ENCODE measurements at places on chromosomes 7 and 10. TPM values are rescaled to one million over a fixed set of nuclear protein-coding genes. Genes with fewer than 3 reads are reported as not detected.
A peak's percentile ranks its signal among the peaks of the same experiment; 100 is the strongest.

The LIPK gene
- not detected for total RNA-seq

The PTPN20 gene
- 3.9 TPM for total RNA-seq

The ARMC3 gene
- 0.40 TPM for total RNA-seq

The TUBAL3 gene
- total RNA-seq: not detected

The ZMIZ1 gene
- 84.2 TPM for total RNA-seq

The OPN4 gene
- not detected for total RNA-seq

The TMEM196 gene
- not detected for total RNA-seq

The HOXA9 gene
- 69.0 TPM for total RNA-seq

The AKR1E2 gene
- total RNA-seq: not detected

The CFTR gene
- not detected for total RNA-seq

The PIK3CG gene
- total RNA-seq: not detected

The SPDYE16 gene
- total RNA-seq: not detected

The CYP2C19 gene
- not detected for total RNA-seq

The INSYN2A gene
- not detected for total RNA-seq

The UBN2 gene
- 3.7 TPM for total RNA-seq

- peak; percentile 9 for DNase-seq
Observed at GRCh38 chr7:38424750-38425463, 151.5 kb upstream of the TARP start.

- no peak for DNase-seq
Observed at GRCh38 chr7:44325201-44325671, at the start of gene CAMK2B. CAMK2B (minus strand) TSS chr7:44325594; CDS start chr7:44325421, 173 bp downstream.

- no peak for DNase-seq
Observed at GRCh38 chr10:4456776-4457175, 369.2 kb upstream of the AKR1E2 start.

- no peak for DNase-seq
Observed at GRCh38 chr7:67855322-67855721, 858.7 kb downstream of the TYW1 start.

DNA sequence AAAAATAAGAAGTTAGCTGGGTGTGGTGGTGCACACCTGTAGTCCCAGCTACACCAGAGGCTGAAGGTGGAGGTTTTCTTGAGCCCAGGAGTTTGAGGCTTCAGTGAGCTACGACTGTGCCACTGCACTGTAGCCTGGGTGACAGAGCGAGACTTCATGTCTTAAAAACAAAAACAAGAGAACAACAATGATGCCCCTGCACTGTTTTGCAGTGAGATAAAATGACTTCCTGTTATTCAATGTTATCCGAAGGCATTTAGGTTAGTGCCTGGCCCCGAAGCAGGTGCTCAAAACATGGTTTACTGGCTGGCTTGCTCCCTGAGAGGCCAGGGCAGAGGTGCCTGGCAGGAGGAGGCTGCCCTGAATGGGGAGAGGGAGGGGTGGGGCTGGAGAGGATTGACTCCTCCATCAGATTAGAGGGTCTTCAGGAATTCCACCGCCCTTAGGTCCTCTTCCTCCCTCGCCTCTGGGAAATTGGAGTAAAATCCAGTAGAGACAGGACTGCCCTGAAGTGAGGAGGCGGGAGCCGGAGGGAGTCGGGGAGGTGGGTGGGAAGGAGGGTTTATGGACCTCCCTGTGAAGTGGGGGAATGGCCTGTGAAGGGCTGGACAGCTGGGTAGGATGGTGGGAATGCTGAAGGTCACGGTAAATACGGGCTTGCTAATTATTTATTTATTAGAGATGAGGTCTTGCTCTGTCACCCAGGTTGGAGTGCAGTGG lies 6.8 kb upstream of the CLDN4 start:
- DNase-seq: no peak

DNA sequence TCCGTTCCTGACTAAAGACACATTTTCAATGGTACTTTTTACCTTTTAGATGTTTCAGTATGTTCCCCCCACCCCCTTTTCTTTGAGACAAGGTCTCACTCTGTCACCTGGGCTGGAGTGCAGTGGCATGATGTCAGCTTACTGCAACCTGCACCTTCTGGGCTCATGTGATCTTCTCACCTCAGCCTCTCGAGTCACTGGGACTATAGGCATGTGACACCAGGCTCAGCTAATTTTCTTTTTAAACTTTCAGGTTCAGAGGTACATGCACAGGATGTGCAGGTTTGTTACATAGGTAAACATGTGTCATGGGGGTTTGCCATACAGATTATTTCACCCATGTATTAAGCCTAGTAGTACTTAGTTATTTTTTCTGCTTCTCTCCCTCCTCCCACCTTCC lies 99.3 kb upstream of the RPA3 start:
- no peak for DNase-seq

- DNase-seq: no peak
Observed at GRCh38 chr10:46528171-46528671, 28.2 kb downstream of the GPRIN2 start.

GRCh38 chr7:117480055-117480362 lies 184 bp downstream of the CFTR start:
- no peak for DNase-seq

DNA sequence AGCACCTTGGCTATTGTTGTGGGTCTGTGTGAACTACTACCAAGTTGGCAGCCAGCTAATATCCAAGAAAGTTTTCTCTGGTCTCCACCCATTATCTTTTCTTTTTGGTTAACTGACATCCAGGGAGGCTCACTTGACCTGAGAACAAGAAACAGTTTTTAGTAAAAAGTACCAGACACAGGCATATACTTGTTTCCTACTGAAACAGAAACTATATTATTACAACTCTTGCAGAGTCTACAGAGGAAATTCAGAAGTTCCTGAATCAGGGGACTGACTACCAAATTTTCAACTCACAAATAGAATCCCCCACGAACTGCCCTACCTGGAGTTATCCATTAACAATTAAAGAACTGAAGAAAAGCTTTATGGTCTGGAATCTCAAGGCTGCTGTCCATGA lies 168.9 kb downstream of the KCND2 start:
- DNase-seq: no peak

- DNase-seq: peak; percentile 45
Observed at GRCh38 chr7:112383671-112384417, 66.4 kb upstream of the IFRD1 start.

- DNase-seq: no peak
Observed at GRCh38 chr7:15490291-15490690, 71.5 kb downstream of the AGMO start.

DNA sequence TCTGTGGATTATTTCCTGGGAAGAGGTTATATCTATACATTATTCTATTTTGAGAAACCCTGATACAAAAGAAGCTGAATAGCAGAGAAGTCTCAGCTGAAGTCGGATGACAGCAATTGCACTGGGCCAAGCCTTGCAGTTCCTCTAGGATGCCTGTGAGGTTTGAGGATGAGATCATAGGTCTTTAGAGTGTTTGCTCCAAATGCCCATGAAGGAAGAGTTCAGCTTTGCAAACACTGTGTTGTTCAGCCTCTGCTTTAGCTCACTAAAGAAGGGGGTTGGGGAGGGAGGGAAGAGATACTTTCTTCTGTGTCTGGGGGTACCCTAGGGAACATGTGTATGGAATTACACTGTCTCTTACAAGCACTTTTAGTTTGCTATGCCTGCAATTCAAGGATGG lies 282.5 kb upstream of the NRP1 start:
- DNase-seq: no peak

DNA sequence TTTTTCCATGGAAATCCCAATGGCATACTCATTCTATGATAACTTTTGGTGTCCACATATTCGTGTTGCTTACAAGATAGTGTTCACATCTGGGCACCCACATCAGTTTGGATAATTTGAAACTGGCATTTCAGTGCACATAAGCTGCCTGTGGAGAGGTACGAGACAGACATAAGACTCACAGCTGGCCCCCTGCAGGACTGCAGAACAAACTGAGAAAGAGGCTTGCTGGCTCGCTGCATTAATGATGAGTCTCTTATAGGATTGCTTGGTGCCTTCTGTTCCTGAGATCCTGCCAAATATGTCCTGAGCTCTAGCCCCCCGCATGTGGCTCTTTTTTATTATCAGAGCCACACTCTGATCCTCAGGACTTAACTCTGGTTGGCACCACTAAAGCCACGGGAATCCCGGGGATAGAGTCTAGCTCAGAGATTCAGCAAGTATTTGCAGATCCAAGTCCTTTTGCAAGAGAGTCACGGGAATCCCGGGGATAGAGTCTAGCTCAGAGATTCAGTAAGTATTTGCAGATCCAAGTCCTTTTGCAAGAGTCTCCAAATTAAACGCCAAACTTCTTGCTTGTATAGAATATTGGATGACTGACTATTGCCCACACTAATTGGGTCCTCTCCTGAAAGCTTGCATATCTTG lies 34.0 kb upstream of the JCAD start:
- DNase-seq: no peak

- no peak for DNase-seq
Observed at GRCh38 chr7:18831419-18831818, 286.0 kb downstream of the TWIST1 start.

DNA sequence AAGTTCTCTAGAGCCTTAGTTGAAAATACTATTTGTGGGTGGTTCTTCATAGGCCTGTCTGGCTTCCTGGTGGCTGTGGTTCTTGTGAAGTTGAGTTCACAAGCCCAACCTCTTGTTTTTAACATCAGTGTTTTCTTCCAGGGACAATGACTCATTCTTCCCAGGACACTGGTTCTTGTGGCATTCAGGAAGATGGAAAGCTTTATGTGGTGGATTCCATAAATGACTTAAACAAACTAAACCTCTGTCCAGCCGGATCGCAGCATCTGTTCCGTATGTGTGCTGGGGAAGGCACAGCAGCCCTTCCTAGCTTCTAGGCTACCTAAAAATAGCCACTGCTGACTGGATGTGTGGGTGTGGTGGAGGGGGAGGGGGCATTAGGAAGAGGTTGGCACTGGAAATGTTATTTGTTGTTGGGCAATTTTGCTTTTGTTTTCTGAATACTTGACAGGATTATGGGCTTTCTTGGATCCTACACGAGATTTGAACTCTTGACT lies 3.9 kb downstream of the LSMEM1 start:
- DNase-seq: peak; percentile 85

DNA sequence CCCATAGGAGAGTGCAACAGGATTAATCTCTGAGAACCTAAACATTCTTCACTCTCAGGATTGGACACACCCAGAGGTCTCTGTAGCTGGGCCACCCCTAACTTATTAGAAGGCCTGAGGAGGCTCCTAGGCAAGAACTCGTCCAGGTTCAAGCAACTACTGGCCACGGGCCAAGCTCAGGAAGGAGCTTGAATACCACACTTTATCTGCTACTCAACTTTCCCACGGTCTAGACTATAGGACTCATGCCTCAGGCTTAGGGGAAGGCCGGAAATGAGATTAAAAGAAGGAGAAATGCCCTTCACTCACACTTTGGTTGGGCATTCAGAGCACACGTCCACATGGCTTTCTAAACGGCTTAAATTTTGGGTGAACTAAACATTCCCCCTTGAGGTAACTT lies 142.8 kb upstream of the PHYHIPL start:
- DNase-seq: no peak

- DNase-seq: no peak
Observed at GRCh38 chr7:100544386-100544785, 5.4 kb downstream of the AGFG2 start.

GRCh38 chr7:2022021-2022409 lies 210.7 kb downstream of the MAD1L1 start:
- no peak for DNase-seq

GRCh38 chr10:121058082-121058481 lies 206.9 kb downstream of the WDR11 start:
- DNase-seq: no peak

DNA sequence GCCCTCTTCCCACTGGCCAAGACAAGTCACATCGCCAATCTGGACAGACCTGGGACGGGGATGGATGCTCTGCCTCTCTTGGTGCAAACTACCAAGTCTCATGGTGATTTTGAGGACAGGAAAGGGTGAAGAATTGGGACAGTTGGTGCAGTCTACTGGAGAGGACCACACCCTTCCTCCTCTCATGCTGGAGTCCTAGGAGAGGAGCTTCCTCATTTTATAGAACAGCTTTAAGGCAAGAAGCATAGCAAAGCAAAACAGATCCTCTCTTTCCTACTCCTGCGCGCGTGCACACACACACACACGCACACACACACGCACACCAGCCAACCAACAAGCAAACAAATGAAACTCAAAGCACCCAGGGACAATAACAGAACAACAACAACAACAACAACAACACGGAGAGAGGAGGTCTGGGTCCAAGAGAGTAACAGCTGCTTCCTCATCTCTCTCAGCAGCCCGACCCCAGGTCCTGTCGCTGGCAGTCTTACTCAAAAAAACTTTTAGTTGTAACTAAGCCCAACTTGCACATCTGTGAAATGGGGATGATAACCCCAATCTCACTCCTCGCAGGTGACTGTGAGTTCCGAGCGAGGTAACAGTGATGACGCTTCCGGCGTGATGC lies 83.4 kb downstream of the TMEM178B start:
- DNase-seq: no peak

DNA sequence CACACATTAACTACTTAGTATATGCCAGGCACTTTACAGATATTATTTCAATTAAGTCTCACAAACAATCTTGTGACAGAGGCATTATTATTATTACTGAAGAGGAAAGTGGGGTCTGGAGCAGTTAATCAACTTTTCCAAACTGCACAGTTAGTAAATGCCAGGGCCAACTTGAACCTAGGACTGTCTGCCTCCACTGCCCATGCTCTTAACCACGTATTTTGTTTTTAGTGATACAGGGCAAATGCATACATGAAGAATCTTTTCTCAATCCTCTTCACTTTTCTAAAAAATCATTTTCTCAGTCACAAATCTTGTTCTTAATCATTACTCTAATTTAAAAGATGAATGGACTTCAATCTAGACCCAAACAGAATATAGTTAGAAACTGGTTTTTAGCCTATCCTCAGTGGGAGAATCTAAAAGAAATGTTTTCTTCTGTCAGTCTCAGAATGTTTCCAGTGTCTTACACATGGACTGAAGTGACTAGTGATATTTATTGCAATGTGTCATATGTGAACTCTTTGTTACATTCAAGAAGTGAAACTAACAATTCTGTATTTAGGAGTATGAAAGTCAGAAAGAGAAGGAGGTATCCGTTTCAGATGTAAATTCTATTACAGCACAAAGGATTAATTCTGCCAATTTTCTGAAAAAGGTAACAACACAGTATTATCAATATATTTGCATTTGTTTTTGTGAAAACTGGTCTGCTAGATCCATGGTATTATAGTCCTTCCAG lies 55.5 kb upstream of the CCNJ start:
- no peak for DNase-seq

DNA sequence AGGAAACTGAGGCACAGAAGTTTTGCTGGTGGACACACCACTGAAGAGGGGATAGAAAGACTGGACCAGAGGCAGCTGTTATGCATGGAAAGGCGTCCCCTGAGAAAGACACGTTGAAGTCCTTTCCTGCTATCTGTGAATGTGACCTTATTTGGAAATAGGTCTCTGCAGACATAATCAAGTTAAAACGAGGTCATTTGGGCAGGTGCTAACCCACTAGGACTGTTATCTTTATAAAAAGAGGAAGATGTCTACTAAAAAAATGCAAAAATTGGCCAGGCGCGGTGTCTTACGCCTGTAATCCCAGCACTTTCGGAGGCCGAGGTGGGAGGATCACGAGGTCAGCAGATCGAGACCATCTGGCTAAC lies 31.6 kb downstream of the ELMO1 start:
- DNase-seq: no peak

DNA sequence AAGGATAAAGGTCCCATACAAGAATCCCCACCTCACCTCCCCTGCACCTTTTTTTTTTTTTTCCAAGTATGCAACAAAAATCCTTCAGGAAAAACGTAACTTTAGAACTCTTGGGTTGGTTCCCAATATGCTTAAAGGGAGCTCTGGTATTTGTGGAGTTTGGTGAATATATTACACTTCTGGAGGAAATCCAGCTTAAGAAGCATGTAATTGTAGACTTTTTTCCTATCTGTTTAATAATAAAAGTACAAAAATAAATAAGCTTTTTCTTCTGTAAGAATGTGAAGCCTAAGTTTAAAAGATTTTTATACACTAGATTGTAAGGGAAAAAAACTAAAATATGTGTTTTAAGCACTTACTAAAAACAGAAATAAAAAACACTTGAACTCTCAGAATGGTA lies 102.3 kb downstream of the SORBS1 start:
- DNase-seq: no peak
